ENCODE measurements at places on chromosomes 6 and 20. TPM values are rescaled to one million over a fixed set of nuclear protein-coding genes. Genes with fewer than 3 reads are reported as not detected.

GRCh38 chr6:138677538-138677937 is 96.0 kb upstream of the CCDC28A start:
- no peak for DNase-seq

GRCh38 chr20:37294262-37294981 is 5.0 kb downstream of the MANBAL start:
- DNase-seq: no peak

DNA sequence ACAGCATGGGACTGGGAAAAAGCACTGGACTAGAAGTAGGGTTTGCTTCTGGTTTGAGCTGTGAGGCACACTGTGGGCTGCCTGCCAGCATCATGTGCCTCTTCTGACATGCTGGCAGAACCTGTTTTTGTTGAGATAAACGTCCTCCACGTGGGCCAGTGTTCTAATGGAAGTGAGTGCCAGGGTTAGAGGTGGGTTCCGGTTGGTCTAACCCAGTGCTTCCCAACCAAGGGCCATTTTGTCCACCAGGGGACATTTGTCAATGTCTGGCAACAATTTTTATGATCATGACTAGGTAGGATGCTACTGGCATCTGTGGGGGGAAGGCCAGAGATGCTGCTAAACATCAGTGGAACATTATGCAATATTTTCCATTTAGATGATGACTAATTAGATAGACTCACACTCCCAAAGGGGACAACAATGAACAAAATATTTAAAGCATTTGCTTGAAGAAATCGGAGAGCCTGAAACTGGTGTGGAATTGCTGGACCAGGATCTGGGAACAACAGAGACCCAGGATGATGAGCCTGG is 7.8 kb upstream of the APMAP start:
- no peak for DNase-seq

- DNase-seq: no peak
Measured at GRCh38 chr6:124036384-124036783, 232.7 kb downstream of the NKAIN2 start.

DNA sequence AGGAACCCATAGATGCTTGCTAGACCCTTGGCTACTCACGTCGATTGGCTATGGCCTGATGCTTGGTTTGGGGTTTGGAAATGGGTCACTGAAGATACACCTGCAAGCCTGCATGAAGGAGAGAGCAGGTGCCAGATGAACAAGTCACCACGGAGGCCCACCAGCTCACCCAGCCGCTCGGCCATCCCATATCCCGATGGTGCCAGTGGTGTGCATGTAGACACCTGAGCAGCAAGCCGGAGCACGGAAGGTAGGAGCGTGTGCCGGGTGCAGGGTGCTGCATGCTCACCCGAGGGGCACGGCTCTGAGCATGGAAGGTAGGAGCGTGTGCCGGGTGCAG is 35.9 kb downstream of the DACT2 start:
- DNase-seq: no peak

RSPO3 gene
- polyA plus RNA-seq: 5.6 TPM

DNA sequence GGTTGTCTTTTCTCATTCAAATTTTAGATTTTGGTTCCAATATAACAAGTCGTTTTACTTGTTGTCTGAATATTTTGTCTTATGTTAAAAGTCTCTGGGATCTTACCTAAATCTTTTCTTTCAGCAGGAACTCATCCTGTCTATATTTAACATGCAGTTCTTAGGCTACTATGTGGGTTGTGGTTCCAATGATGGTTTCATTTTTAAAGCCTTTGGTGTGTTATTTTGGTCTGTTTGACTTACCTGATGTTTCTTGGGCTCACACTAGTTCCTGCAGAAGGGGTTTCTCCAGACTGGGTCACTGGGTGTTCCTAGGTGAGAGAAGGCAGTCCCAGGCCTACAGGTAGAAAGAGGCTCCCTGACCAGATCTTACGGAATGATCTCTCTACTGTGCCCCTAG is 17.4 kb downstream of the PRL start:
- no peak for DNase-seq

GRCh38 chr6:56708810-56709597 is 66.3 kb upstream of the DST start:
- DNase-seq: no peak

- no peak for DNase-seq
Measured at GRCh38 chr6:6317825-6318733, 2.4 kb downstream of the F13A1 start.

- no peak for DNase-seq
Measured at GRCh38 chr20:38315290-38315966, 11.5 kb downstream of the BPI start.

MROH8 gene
- 7.0 TPM for polyA plus RNA-seq

- DNase-seq: no peak
Measured at GRCh38 chr6:64256483-64256882, 620.9 kb downstream of the PHF3 start.

DNA sequence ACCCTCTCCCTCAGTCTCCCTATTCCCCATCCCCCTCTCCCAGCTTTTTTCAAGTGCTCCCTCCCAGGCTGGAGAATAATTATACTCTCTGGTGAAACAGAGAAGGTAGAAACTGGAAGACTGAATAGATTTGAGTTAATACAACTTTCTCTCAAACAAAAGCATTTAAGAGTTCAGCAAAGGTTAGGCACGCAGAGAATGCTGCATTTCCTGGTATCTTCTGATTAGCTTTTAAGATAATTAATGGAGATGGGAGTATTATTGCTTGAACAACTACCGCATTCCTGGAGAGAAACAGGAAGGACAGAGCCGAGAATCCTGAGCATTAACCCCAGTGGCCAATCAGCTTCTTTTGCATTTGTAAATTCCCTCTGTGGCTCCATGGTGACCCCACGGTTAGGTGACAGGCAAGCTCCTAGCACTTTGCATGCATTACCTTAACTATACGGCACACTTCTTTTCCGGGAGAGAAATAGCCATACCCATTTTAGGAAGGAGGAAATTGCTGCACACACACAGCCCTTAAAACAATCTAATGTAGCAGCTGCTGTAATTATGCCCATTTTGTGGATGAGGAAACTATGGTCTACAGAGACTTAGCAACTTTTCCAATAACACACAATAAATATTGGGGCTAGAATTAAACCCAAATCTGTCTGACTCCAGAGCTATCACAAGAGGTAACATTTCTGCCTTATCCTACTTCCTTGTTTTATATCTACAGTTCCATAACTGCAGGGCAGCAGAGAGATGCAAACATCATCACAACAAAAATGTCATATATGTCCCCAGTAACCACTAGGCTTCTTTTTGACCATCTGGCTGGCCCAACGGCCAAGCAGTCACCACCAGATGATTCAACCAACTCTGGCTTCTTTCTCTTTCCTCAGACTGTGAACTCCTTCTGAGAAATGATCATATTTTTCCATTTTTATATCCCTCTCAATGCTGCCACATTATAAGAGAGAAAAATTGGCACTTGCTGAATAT is 169.9 kb downstream of the CD24 start:
- DNase-seq: no peak

GRCh38 chr20:54097236-54097529 is 26.8 kb upstream of the BCAS1 start:
- DNase-seq: no peak

WFDC2 gene
- 31.1 TPM for polyA plus RNA-seq

- DNase-seq: no peak
Measured at GRCh38 chr6:154621686-154622085, 111.2 kb upstream of the CNKSR3 start.

PKIB gene
- 2.6 TPM for polyA plus RNA-seq

GRCh38 chr6:69631552-69632346 is 165.1 kb downstream of the LMBRD1 start:
- no peak for DNase-seq

GRCh38 chr6:137000825-137001224 is 43.9 kb downstream of the IL20RA start:
- no peak for DNase-seq

DNA sequence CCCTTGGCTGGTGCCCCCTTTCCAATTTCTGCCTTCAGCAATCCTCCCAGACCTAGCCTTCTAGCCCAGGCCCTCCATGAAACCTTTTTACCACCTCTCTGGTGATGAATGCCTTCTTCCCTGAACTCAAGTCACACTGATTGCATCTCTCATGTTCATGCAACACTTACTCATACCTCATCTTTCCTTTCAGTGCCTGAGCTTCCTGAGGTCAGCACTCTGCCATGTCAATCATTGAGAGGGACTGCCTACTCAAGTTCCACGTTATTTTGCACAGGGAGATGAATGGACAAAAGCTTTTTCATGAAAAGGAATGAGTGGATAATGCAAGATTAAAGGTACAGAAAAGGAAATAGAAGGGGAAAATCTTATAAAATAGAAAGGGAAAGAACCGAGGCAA is 60.1 kb upstream of the PLEKHG1 start:
- no peak for DNase-seq

DNA sequence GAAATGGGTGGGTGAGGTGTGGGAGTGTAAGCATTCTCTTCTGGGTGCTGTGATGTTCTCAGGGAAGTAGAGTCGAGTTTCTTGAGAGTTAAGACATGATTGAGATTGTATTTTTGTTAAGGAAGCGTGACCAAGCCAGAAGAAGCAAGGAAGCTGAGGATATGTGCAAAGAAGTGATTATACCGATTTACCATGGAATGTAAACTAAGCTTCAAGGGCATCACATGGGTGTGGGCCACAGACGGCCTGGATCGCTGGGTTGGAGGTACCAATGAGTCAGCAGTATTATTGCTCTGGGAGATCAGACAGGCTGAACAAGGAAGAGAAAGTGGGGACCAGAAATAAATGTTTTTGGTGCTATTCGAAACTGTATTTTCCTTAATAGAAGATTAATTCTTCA is 184.1 kb upstream of the GMDS start:
- no peak for DNase-seq

GRCh38 chr20:31803552-31804291 is 15.4 kb upstream of the MYLK2 start:
- no peak for DNase-seq

DNA sequence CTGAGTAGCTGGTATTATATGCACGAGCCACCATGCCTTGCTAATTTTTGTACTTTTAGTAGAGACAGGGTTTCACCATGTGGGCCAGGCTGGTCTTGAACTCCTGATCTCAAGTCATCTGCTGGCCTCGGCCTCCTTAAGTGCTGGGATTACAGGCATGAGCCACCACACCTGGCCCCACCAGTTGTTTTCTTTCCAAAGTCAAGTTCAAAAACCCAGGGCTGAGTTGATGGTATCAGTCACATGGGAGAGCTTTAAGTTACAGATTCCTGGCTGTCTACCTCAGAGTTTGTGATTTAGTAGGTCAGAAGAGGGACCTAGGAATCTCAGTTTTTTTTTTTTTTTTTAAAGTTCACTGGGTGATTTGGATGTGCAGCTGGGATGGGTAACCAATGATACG is 107.7 kb downstream of the SCP2D1 start:
- DNase-seq: no peak

DNA sequence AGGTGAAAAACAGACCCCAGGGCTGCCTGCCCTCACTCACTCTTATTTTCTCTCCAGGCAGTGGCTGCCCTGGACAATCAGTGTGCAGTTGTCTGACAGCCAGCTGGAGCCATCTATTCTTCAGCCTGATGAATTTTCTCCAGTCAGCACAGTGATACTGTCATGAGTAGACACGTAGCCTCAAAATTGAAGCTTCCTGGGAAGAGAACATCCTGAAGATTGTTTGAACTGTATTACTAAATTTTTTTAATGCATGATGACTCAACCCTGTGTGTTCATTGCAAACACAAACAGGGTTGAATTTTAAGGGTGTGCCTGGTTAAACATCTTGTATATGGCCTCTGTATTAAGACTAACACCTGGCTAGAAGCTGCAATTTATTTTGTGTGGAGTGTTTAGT is 49.8 kb upstream of the STXBP5 start:
- no peak for DNase-seq

CST3 gene
- 159 TPM for polyA plus RNA-seq

SIRPD gene
- not detected for polyA plus RNA-seq

DNA sequence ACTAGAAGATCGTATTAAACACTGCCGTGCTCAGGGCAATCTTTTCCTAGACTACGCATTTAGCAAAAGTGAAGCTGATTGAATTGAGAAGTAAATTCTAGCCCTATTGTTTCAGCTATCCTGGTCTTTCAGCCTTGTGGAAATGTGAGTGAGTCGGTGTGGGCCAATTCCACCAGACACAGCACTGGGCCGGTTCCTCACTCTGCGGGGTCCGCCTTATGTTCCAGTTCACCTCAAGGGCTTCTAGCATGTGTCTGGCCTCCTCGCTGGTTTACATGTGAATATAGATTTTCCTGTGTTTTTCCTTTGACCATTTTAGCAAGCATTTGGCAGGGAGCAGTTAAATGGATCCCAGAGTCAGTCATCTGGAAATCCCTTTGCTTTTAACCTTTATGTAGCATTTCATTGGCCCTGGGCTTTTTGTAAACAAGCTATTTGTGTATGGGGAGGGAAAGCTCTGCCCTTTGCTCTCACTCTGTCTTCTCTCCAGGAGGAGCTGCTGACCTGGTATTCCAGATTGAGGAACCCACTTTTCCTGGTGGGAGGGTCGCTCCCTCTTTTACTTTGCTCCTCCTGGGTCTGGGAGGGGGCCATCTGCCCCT is 12.4 kb upstream of the GTSF1L start:
- no peak for DNase-seq

DNA sequence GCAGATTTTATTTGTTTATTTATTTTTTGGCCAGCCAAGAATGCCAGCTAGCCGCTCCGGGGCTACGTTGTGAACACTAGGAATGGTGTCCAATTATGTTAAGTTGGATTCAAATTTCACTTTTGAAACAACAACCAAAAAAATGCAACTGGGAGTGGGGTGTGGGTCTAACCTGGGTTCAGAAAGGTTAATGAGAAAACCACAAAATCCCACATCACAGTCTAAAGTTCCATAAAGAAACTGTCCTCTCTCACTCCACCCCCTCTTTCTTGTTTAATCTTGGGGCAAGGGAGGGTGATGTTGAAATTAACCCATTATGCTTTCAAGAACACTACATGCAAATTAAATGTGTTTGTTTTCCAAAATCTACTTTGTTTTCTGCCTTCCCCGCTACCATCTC is 77.2 kb downstream of the LINC00237 start:
- DNase-seq: no peak

GRCh38 chr6:22825210-22825609 is 255.8 kb downstream of the HDGFL1 start:
- DNase-seq: no peak

- no peak for DNase-seq
Measured at GRCh38 chr20:9616455-9616805, 102.0 kb downstream of the LAMP5 start.

CALHM6 gene
- polyA plus RNA-seq: 5.7 TPM

GRCh38 chr6:168834801-168835200 is 393.8 kb downstream of the SMOC2 start:
- no peak for DNase-seq

GPANK1 gene
- polyA plus RNA-seq: 22.2 TPM

SLC52A3 gene
- polyA plus RNA-seq: 0.61 TPM

GRCh38 chr6:7262746-7263518 is 50.1 kb downstream of the SSR1 start:
- no peak for DNase-seq

DNA sequence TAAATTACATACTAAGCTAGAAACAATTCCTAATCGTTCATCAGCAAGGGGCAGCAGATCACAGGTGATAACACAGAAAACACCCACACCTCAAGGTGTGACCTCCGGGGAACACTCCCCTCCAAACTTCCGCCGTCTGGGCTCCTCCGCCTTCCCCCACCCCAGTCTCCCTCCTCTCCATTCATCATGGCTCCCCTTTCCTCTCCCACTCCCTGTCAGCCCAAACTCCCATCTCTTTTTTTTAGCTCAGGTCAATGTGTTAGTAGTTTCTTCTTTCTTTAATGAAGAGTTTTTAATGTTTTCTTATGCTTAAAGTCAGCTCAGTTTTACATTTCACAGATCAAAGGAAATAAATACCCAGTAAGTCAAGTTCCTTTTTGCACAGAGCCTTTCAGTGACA is 20.7 kb downstream of the CNKSR3 start:
- no peak for DNase-seq

GRCh38 chr6:28134015-28134414 is 7.7 kb upstream of the ZKSCAN8 start:
- no peak for DNase-seq

- no peak for DNase-seq
Measured at GRCh38 chr20:24018796-24019195, 30.2 kb upstream of the GGTLC1 start.

All from left lung (tissue), 14 donors.